ENCODE measurements at places on chromosomes 16 and 17.

GRCh38 chr16:75160386-75160785 lies 12.1 kb downstream of the ZFP1 start:
- DNase-seq, result no peak

GRCh38 chr16:59634004-59634579 lies 900.0 kb upstream of the GOT2 start:
- no peak for DNase-seq

DNA sequence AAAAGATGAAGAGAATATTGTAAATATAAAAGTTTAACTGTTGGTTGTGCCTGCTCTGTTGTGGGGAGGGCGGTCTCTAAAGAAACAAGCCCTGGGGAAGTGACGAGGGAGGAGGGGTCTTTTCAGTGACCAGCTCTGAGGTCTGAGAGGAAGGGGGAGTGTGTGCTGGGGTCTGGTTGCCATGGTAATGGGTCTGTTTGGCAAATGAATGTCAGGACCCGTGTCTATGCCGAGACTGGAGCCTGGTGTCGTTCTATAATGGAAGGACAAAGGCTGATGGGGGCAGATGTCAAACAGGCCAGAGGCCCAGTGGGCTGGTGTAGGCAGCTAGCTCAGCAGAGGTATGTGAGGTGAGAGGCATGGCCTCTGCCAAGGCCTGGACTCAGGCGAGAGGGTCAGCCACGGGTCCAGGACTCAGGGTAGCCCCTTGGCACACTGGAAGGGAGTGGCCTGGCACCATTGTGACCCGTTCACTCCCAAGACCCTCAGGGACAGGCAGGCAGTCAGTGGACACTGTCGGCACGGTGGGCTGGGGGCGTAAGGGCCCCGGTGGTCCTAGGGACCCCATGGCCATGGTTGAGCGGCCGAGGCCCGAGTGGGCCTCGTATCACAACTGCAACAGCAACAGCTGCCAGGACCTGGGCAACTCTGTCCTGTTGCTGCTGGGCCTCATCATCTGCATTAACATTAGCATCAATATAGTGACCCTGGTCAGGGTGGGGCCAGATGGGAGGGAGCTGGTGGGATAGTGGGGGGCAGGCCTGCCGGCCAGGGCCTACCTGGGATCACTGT lies at the start of gene SPEM1:
Gene SPEM1, plus strand, starts transcription at position 506 of the 792 bp plus-strand sequence. Its CDS starts 61 bp downstream, at position 567.
- no peak for DNase-seq

- DNase-seq, result no peak
These were observed 51.8 kb downstream of the PIMREG start for GRCh38 chr17:6496116-6496481.

DNA sequence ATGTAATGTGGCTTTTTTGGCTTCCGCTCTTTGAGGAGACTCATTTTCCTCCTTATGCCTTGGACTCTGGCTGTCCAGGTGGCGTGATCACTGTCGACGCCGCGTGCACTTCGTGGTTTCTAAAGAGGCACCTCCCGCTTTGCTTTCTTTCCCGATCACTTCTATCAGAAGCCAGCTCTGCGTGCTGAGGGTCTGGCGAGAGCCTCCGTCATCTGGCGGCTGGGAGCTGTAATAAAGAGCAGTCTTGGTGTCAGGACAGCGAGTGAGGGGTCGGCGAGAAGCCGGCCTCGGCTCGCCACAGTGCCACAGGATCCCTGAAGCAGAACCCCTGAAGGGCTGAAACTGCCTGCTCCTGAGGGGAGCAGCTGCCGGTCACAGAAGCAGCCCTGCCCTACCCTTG lies 7.4 kb downstream of the ZNF750 start:
- no peak for DNase-seq

DNA sequence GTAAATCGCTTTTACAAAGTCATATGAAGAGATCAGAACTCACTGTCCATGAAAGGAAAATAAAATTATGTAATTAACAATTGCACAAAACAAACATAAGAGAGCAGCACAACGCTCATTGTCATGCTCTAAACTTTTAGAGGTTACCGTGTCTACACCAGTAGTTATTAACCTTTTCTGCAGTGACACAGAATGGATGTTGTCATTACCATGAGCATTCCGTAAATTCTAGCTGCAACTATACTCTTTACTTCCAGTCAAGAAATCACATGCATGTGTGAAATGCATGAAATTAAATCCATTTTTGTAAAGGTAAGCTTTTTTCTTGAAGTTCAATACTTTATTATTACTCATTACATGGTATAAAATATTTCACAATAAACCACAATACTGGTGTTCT lies 38.2 kb downstream of the USP32 start:
- no peak for DNase-seq

DNA sequence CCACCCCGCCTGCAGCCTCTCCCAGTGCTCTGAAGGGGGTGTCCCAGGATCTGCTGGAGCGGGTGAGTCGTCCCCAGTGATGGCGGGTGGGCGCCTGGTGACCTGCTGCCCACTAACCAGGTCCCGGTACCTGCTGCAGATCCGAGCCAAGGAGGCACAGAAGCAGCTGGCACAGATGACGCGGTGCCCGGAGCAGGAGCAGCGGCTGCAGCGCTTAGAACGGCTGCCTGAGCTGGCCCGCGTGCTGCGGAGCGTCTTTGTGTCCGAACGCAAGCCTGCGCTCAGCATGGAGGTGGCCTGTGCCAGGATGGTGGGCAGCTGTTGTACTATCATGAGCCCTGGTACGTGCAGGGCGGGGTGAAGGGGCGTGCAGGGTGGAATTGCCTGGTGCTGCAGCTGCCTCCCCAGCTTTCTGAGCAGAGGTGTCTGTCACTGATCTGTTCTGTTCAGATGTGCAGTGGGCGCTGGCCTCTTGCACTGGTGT lies 3.6 kb downstream of the CDT1 start:
- DNase-seq, result no peak

GRCh38 chr16:86618431-86619238 lies 40.3 kb downstream of the FOXL1 start:
- no peak for DNase-seq

Data from GOT3 (cell line).